Activated CD4-positive, alpha-beta memory T cell treated with anti-CD3 and anti-CD28 coated beads, Interleukin-2, amount 10 ng/mL, durations not matched to agents 7 days and 5 days (primary cell): ENCODE measurements at places on chromosomes 16 and 17.

DNA sequence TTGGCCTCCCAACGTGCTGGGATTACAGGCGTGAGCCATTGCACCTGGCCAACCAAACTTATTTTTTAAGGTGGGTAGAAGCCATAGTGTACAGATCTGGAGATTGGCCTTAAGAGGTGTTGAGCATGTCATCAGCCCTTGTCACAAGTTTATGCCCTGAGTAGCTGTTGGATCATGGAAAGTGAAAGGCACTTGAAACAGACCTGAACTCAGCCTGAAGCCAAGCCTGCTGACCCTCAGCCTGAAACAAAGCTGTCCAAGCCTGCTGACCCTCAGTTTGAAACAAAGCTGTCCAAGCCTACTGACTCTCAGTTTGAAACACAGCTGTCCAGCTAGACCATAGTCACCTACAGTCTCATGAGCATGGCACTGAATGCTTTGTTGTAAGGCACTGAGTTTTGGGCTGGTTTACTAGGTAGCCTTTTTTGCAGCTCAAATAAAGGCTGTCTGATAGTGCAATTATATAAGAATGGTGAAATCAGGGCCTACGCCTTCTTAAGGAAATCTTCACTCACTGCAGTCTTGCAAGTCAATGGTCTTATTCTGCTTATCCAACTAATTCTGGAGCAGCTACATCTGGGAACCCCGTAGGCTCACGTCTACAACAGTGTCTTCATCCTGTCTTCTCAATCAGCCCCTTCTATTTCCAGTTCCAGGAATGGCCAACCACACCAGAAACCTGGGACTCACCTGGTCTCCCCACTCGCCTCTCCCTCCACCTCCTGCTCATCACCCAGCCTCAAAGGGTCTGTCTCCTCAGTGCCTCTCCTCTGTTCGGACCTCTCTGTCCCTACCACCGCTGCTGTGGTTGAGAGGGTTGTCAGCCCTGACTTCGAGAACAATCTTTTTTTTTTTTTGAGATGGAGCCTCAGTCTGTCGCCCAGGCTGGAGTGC, 2.9 kb upstream of the NPIPB15 start:
- no peaks in the 10 kb centered on the region for H3K36me3 ChIP-seq
- H3K4me3 ChIP-seq, result no peak overlapping the region

- peaks cover 4% of the 10 kb centered on the region for H3K4me1 ChIP-seq
- DNase-seq, result no peak
- H3K27me3 ChIP-seq, result peaks cover 7% of the 10 kb centered on the region
Observed at GRCh38 chr16:75293772-75294171, 42.3 kb upstream of the BCAR1 start.

GRCh38 chr17:35239823-35240222, 3.0 kb upstream of the SLFN5 start:
- H3K36me3 ChIP-seq, result peaks cover 81% of the 10 kb centered on the region
- H3K27me3 ChIP-seq, result no peaks in the 10 kb centered on the region
- peak overlapping the region; percentile 95 for H3K4me3 ChIP-seq
- peaks cover 52% of the 10 kb centered on the region for H3K4me1 ChIP-seq
- no peak for DNase-seq

GRCh38 chr17:3979290-3979611, 15.0 kb upstream of the ATP2A3 start:
- peaks cover 4% of the 10 kb centered on the region for H3K36me3 ChIP-seq
- H3K27me3 ChIP-seq, result no peaks in the 10 kb centered on the region
- peaks cover 17% of the 10 kb centered on the region for H3K4me1 ChIP-seq
- no peak overlapping the region for H3K27ac ChIP-seq

DNA sequence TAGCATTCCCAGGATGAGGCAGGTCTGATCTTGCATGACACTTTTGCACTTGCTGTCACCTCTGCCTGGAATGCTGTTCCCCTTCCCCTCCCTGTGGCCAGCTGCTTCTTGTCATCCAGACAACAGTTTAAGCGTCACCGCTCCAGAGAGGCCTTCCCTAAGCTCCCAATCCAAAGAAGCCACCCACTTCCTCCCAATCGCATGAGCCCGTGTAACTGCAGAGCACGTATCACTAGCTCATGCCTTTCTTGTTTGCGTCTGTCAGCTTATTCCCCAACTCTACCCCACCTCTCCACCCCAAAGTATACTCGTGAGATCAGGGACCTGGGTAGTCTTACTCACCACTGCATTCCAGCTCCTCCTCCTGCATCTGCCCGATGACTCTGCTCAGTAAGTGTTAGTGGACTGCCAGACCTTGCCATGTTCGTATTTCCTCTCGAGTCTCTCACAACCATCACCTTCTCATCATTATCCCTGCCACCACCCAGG, 92.8 kb downstream of the GAS7 start:
- H3K4me1 ChIP-seq, result no peaks in the 10 kb centered on the region
- no peak for DNase-seq
- H3K4me3 ChIP-seq, result no peak overlapping the region

GRCh38 chr17:49990921-49991320, 4.1 kb downstream of the DLX3 start:
- H3K4me1 ChIP-seq, result peaks cover 21% of the 10 kb centered on the region
- no peak for DNase-seq
- H3K36me3 ChIP-seq, result peaks cover 6% of the 10 kb centered on the region
- no peak overlapping the region for H3K27ac ChIP-seq
- H3K4me3 ChIP-seq, result no peak overlapping the region

- no peak overlapping the region for H3K4me3 ChIP-seq
- no peak overlapping the region for H3K27ac ChIP-seq
- no peak for DNase-seq
- no peaks in the 10 kb centered on the region for H3K4me1 ChIP-seq
- no peaks in the 10 kb centered on the region for H3K36me3 ChIP-seq
Observed at GRCh38 chr17:9842057-9842758, 16.5 kb downstream of the GLP2R start.

- H3K27ac ChIP-seq, result no peak overlapping the region
- H3K4me1 ChIP-seq, result no peaks in the 10 kb centered on the region
- DNase-seq, result no peak
- peaks cover 4% of the 10 kb centered on the region for H3K36me3 ChIP-seq
Observed at GRCh38 chr16:87447323-87447722, 45.5 kb downstream of the ZCCHC14 start.

DNA sequence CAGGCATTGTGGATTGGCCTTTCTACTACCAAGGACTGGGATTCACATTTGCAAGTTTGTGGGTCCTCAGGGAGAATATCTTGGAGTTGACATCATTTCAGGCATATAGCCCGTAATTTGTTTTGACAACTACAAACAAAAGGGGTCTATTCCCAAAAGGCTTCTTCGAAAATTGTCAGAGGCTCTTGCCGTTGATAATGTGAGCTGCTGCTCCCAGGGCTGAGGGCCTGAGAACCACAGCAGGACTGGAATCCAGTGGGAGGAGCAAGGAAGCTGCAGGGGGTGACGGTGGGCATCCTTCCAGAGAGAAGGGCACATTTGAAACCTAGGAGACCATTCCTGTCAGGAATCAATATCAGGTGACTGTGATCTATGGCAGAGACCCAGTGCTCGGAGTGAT, 761.6 kb upstream of the RBFOX1 start:
- no peaks in the 10 kb centered on the region for H3K36me3 ChIP-seq
- no peak for DNase-seq

DNA sequence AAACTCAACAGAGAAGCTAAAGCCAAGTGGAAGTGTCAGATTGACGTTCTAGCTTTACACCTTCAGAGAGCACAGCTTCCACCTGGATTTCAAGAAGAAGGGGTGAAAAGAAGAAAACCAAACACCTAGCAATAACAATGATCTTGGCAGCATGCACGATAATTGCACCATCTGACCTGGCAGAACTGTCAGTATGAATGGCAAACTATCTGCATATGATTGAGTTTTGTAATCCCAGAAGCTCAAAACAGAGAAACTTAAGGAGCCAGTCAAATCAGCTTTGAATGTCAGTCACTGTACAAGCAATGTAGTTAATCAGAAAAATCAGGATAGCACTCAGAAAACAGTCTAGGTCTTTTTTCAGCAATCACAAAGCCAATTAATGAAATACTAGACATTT, 427.1 kb downstream of the ZFHX3 start:
- H3K4me3 ChIP-seq, result no peak overlapping the region
- no peak for DNase-seq
- H3K4me1 ChIP-seq, result no peaks in the 10 kb centered on the region
- no peaks in the 10 kb centered on the region for H3K36me3 ChIP-seq

DNA sequence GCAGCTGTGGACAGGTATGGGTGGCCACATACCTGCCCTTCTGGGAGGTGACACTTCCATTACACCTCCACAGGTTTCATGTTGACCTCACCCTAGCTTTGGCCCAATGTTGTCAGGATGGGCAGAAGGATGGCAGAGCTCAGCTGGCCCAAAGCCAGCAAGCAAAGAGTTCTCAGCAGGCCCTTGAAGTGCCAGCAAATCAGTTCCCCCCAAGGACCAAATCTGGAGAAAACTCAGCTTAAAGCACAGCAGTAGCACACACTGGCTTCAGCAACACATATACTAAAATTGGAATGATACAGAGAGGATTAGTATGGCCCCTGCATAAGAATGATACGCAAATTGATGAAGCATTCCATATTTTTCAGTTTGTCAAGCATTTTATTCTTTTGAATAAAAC, 13.4 kb downstream of the ARL4D start:
- no peak overlapping the region for H3K4me3 ChIP-seq
- DNase-seq, result no peak
- no peak overlapping the region for H3K27ac ChIP-seq

GRCh38 chr17:77887110-77887463, 71.4 kb upstream of the TNRC6C start:
- peaks cover 46% of the 10 kb centered on the region for H3K27me3 ChIP-seq
- no peak for DNase-seq
- no peaks in the 10 kb centered on the region for H3K36me3 ChIP-seq
- H3K4me1 ChIP-seq, result peaks cover 49% of the 10 kb centered on the region

DNA sequence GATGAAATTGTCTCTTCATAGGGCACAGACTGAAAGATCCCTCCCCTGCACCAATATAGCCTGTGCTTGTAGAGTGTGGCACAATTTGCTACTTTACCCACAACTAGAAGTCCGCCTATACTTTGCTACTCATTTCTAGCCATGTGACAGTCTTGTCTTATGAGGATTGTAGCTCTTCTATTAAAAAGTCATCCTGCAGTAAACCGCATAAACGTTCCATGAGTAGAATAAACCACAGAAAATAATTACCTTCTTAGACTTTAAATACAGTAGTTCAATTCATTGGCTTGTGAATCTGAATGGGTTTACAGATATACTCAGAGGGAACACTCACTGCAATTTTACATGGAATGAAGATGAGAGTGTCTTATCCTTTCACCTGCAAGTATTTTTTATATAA, 4.4 kb downstream of the KRT27 start:
- DNase-seq, result no peak
- H3K4me3 ChIP-seq, result no peak overlapping the region
- no peaks in the 10 kb centered on the region for H3K36me3 ChIP-seq
- H3K27me3 ChIP-seq, result peaks cover 54% of the 10 kb centered on the region
- no peaks in the 10 kb centered on the region for H3K4me1 ChIP-seq
- H3K27ac ChIP-seq, result no peak overlapping the region

GRCh38 chr16:79380995-79381602, 219.4 kb downstream of the MAF start:
- H3K27me3 ChIP-seq, result no peaks in the 10 kb centered on the region
- H3K4me3 ChIP-seq, result no peak overlapping the region
- peaks cover 7% of the 10 kb centered on the region for H3K36me3 ChIP-seq
- H3K4me1 ChIP-seq, result peaks cover 25% of the 10 kb centered on the region
- peak; percentile 18 for DNase-seq

GRCh38 chr17:44122816-44123355, 555 bp downstream of the HDAC5 start:
- H3K36me3 ChIP-seq, result no peaks in the 10 kb centered on the region
- H3K27me3 ChIP-seq, result no peaks in the 10 kb centered on the region
- H3K4me3 ChIP-seq, result peak overlapping the region; percentile 90
- peak overlapping the region; percentile 70 for H3K27ac ChIP-seq
- no peak for DNase-seq
- peaks cover 22% of the 10 kb centered on the region for H3K4me1 ChIP-seq

- no peak for DNase-seq
- H3K4me1 ChIP-seq, result no peaks in the 10 kb centered on the region
- no peaks in the 10 kb centered on the region for H3K36me3 ChIP-seq
- H3K4me3 ChIP-seq, result no peak overlapping the region
- no peak overlapping the region for H3K27ac ChIP-seq
Observed at GRCh38 chr16:78390508-78391324, 291.3 kb downstream of the WWOX start.

- H3K36me3 ChIP-seq, result no peaks in the 10 kb centered on the region
- peaks cover 6% of the 10 kb centered on the region for H3K27me3 ChIP-seq
- H3K4me1 ChIP-seq, result no peaks in the 10 kb centered on the region
- H3K27ac ChIP-seq, result no peak overlapping the region
Observed at GRCh38 chr16:1010251-1010650, 28.7 kb downstream of the SOX8 start.

DNA sequence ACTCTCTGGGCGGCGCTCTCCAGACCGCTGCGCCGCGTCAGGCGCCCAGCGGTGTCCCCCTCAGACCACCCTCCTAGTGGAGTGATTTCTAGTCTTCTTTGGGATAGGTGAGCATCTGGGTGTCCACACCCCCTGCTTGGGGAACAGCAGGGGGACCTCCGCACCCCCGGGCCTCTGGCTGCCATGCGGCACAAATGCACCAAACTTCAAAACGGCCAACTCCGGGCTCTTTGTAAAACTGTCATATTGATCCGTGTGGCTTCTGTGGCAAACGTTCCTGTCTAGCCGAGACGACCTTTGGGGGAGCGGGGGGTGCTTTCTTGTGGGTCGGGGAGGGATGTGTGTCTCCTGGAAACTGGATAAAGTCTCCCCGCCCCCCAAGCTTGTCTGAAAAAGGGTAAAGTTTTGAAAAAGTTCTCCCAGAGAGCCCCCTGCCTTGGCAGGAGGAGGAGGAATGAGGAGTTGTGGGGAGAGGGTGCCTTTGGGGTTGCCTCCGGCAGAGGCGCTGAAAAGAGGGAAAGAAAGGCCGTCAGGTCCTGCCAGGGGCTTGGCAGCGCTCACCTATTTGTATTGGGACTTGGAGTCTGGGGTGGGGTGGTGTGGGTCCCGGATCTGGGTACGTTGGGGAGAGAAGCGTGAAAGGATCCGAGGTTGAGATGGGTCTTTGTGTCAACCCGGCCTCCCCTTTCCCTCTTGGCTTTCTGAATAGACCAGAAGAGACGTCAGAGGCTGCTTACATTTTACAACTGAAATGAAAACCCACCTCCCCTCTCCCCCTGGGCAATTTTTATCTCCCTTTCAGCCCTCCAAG, 2.2 kb upstream of the CHD3 start:
- H3K27me3 ChIP-seq, result no peaks in the 10 kb centered on the region
- DNase-seq, result peak; percentile 58
- H3K27ac ChIP-seq, result no peak overlapping the region
- peaks cover 20% of the 10 kb centered on the region for H3K36me3 ChIP-seq
- peaks cover 3% of the 10 kb centered on the region for H3K4me1 ChIP-seq
- H3K4me3 ChIP-seq, result no peak overlapping the region

DNA sequence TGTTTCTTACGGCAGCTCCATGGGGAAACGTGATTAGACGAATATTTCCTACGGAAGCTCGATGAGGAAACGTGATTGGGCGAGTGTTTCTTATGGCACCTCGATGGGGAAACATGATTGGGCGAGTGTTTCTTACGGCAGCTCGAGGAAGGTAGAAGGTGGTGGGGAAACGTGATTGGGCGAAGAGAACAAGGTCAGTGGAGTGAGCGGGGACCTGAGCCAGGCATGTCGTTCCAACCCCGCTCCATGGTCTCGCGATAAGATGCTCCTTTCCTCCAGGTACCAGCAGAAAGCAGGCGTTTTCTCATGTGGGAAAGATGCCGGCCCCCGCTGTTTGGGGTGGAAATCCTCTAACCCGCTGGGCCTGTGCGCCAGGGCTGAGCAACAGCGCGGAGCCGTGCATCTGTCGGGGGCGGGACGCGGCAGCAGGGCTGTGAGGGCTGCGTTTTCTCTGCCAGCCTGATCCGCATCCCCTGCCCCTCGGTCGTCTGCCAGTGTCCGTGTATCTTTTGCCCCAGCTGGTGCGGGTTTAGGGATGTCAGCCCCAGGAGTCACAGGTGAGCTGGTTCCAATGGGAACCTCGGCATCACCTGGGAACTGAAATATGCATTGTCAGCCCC, 25.6 kb upstream of the DOC2B start:
- peaks cover 13% of the 10 kb centered on the region for H3K27me3 ChIP-seq
- H3K36me3 ChIP-seq, result no peaks in the 10 kb centered on the region
- no peaks in the 10 kb centered on the region for H3K4me1 ChIP-seq
- no peak overlapping the region for H3K4me3 ChIP-seq
- no peak overlapping the region for H3K27ac ChIP-seq
